ENCODE measurements at places on chromosomes 12 and 14. TPM values are rescaled to one million over a fixed set of nuclear protein-coding genes. Genes with fewer than 3 reads are reported as not detected.
A peak's percentile ranks its signal among the peaks of the same experiment; 100 is the strongest.

Gene NRIP2
- total RNA-seq: 0.39 TPM

Gene CLEC9A
- not detected for total RNA-seq

Gene SOAT2
- not detected for total RNA-seq

Gene SLC17A8
- total RNA-seq: not detected

Gene KLRG1
- 1.9 TPM for total RNA-seq

Gene TCHP
- 40.4 TPM for total RNA-seq

Gene APOF
- total RNA-seq: not detected

Gene HCAR2
- 0.34 TPM for total RNA-seq

Gene HPD
- not detected for total RNA-seq

Gene TMTC2
- 3.3 TPM for total RNA-seq

Gene CAPS2
- 10.4 TPM for total RNA-seq

Gene CAPRIN2
- 16.4 TPM for total RNA-seq

Gene PRB2
- total RNA-seq: not detected

GRCh38 chr12:60042835-60043234, 447.0 kb downstream of the SLC16A7 start:
- H3K27ac ChIP-seq: no peak overlapping the region
- no peak overlapping the region for H3K4me3 ChIP-seq
- no peaks in the 10 kb centered on the region for H3K27me3 ChIP-seq
- DNase-seq: no peak

- no peaks in the 10 kb centered on the region for H3K36me3 ChIP-seq
- no peak for DNase-seq
- H3K4me1 ChIP-seq: no peaks in the 10 kb centered on the region
- no peak overlapping the region for H3K27ac ChIP-seq
These were observed 170.6 kb upstream of the CCDC196 start for GRCh38 chr14:66315548-66315947.

GRCh38 chr12:89476232-89476631, 48.4 kb downstream of the GALNT4 start:
- H3K36me3 ChIP-seq: no peaks in the 10 kb centered on the region
- H3K4me3 ChIP-seq: no peak overlapping the region
- no peak overlapping the region for H3K27ac ChIP-seq
- H3K27me3 ChIP-seq: no peaks in the 10 kb centered on the region
- DNase-seq: no peak

DNA sequence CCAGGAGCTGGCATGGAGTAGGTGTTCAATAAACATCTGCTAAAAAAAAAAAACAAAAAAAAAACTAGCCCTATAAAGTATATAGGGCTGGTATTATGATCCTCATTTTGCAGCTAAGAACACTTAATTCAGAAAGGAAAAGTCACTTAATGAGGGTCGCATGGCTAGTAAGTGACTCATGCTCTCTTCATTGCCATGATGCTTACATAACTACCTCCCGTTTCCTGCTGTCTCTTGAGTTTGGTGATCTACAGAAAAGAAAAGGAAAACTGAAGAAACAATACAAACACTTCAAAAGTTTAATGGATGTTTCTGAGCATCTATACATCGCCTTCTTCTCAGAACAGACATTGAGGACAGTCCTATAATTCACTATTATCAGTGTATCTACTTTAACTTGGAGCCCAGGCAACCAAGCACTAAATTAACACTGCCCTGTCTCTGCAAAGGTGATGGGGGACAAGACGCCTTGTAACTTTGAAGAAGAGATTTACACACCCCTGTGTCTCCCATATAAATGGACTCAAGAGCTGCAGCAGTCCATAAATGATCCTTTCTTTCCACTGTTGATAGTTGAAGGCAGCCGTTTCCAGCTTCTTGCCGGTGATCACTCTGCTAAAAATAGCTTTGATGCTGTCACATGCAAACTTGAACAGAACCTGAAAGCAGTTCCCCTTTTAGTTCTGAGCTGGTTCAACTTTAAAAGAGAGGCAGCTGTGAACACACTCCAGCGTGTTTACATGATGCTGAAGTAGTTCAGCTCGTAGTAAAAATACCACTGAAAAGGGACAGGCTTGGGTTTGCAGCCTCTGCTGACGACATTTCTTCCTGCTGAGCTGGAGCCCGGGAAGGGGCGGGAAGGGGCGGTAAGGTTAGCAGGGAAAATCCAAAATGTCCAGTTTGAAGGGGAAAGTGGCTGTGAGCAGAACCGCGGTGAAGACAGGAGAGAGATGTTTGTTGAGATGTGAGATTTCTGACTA, 113.3 kb downstream of the FOXN3 start:
- peaks cover 36% of the 10 kb centered on the region for H3K4me1 ChIP-seq
- no peaks in the 10 kb centered on the region for H3K36me3 ChIP-seq
- H3K27ac ChIP-seq: peak overlapping the region; percentile 33
- H3K4me3 ChIP-seq: no peak overlapping the region

DNA sequence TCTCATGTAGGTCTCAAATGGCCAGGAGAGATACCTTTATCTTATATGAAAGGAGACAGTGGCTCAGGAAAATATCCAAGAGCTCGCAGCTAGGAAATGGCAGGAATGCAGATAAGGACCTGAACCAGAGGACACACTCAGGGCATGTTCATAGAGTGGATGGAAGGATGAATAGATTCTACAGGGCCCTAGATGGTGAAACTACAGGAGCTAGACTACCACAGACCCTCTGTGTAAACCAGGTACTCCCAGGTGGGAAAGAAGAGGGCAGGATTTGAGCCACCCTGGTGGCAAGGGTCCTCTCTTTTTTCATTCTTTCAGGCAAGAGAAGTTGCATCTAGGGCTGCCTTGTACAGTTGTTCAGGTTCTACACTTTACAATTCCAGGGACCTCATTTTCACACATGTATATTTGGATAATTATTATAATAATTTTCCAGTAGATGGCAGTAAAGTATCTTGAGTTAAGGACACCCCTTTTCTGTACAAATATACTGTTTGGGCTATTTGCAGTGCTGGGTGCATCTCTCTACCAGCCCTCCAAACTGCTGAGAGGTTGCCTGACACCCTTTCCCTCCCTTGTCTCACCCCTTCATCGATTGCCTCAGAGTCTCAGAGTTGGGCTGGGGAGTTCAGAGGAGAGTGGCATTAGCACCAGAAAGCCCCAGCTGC, 10.5 kb upstream of the ZDHHC22 start:
- H3K4me1 ChIP-seq: peaks cover 9% of the 10 kb centered on the region
- no peaks in the 10 kb centered on the region for H3K36me3 ChIP-seq
- H3K27ac ChIP-seq: no peak overlapping the region

GRCh38 chr12:29071099-29071498, 78.0 kb upstream of the FAR2 start:
- H3K27ac ChIP-seq: no peak overlapping the region
- DNase-seq: no peak
- H3K4me1 ChIP-seq: no peaks in the 10 kb centered on the region

DNA sequence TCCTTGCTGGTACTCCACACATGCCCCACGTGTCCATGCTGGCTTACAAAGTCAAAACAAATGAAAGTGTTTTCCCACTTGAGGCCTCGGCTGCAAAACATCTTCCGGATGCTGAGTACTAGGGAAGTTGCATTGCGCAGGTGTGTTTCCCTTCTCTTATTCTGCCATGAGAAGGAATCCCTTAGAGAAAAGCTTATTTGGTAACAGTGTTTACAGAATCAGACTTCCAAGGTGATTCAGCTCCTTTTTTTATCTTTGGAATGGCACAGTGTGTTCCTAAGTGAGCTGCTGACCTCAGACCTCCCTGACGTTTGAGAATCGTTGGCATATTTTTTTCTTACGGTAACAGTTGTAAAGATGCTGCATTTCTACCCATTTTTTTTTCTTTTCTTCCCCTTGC, 211.3 kb downstream of the ESR2 start:
- no peaks in the 10 kb centered on the region for H3K36me3 ChIP-seq
- H3K27me3 ChIP-seq: no peaks in the 10 kb centered on the region
- DNase-seq: no peak
- H3K4me3 ChIP-seq: no peak overlapping the region
- no peak overlapping the region for H3K27ac ChIP-seq

GRCh38 chr14:73610687-73611086, 1.6 kb upstream of the ACOT6 start:
- no peaks in the 10 kb centered on the region for H3K4me1 ChIP-seq
- no peaks in the 10 kb centered on the region for H3K36me3 ChIP-seq

DNA sequence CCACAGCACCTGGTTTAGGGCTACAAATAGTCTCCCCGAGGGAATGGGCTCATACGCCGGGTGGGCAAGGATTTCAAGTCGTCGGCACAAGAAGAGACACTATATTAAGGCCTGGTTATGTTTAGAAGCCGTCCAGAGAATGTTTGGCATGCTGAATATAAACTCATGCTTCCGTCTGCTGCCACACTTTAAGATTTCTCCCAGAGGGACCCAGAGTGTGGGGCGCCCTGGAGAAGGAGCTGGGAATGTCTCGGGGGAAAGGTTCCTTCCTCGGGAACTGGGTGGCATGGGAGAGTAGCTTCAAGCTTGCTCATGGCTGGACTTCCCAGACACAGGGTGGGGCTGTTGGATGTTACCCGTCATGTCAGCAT, 295.7 kb downstream of the CACNA1C start:
- no peak overlapping the region for H3K27ac ChIP-seq
- H3K27me3 ChIP-seq: no peaks in the 10 kb centered on the region
- no peak for DNase-seq
- no peaks in the 10 kb centered on the region for H3K4me1 ChIP-seq
- H3K36me3 ChIP-seq: no peaks in the 10 kb centered on the region
- no peak overlapping the region for H3K4me3 ChIP-seq

DNA sequence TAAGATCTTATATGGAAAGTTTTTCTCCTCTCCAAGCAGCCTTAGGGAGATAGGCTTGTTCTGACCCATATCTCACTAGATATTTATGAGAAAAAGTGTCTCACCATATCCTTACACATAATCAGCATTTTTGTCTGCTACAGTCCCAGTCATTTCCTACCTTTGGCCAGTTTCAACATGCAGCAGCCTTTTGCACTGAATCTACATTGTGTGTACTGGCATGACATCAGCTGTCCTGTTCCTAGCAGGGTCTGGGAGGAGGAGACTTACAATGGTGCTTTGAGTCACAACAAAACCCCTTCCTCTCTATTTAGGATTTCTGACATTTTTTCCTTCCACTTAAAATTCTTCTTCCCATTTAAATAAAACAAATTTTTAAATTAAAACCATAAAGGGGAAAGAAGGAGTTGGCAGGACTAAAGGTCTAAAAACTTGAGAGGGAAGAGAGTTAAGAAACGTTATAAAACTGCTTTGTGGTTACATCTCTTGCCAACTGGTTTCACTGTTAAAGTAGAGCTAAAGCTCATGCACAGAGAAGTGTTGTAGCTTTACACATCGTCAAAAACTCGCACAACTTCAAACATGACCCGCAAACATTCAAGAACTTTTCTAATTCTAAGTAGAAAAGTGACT, 53.3 kb upstream of the CERS5 start:
- H3K27ac ChIP-seq: peak overlapping the region; percentile 91
- DNase-seq: peak; percentile 40
- no peaks in the 10 kb centered on the region for H3K36me3 ChIP-seq
- no peaks in the 10 kb centered on the region for H3K27me3 ChIP-seq
- peaks cover 21% of the 10 kb centered on the region for H3K4me1 ChIP-seq

GRCh38 chr12:95739561-95740313, 50.8 kb downstream of the NTN4 start:
- H3K27ac ChIP-seq: no peak overlapping the region
- DNase-seq: no peak
- H3K4me3 ChIP-seq: no peak overlapping the region

DNA sequence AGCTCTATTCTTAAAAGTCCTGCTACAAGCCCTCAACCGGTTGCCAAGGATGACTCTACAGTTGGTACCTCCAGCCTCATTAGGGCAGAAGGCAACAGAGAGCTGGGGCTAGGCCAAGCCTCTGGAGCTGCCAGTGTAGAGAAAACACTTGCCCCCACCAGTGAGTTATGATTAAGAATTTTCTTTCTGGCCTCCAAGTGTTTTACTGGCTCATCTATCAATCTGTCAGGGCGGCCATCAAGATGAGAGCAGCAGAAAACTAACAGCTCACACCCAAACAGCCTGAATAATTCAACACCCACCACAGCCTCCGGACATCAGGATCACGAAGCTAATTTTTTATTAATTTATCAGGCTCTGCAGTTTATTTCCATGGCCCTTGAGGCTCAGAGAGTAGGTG, 40.7 kb upstream of the CMKLR1 start:
- H3K4me1 ChIP-seq: no peaks in the 10 kb centered on the region
- H3K36me3 ChIP-seq: no peaks in the 10 kb centered on the region
- H3K27ac ChIP-seq: no peak overlapping the region
- DNase-seq: no peak
- H3K27me3 ChIP-seq: no peaks in the 10 kb centered on the region
- no peak overlapping the region for H3K4me3 ChIP-seq

DNA sequence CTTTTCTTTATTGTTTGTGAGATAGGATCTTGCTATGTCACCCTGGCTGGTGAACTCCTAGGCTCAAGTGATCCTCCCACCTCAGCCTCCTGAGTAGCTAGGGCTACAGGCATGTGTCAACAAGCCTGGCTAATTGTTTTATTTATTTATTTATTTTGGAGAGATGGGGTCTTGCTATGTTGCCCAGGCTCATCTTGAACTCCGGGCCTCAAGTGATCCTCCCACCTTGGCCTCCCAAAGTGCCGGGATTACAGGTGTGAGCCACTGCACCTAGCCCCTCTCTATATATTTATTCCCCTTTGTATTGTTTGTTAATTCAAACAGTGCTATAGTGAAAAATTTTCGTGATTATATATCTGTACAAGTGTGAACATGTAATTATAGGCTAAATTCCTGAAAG, 123.3 kb downstream of the DAAM1 start:
- no peaks in the 10 kb centered on the region for H3K27me3 ChIP-seq
- no peak overlapping the region for H3K27ac ChIP-seq
- H3K4me3 ChIP-seq: no peak overlapping the region
- H3K4me1 ChIP-seq: no peaks in the 10 kb centered on the region

DNA sequence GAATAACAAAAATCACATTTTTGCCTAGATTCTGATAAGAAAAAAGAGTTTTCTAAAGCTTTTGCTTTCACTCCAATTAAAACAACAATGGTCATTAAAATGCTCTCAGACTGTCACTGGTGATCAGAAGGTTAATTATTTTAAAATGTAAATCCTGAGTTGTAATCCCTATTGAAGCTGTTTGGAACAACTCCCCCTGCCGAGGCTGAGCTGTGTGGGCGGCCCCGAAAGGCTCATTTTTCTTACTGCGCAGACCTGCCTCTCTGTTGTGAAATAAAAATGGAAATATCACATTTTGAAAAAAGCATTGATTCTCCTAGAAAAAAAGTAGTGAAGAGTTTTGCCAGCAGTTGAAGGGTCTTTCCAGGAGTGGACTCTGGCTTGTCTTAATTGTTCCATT, 174.8 kb upstream of the CDKN3 start:
- no peak overlapping the region for H3K27ac ChIP-seq
- no peak for DNase-seq
- H3K27me3 ChIP-seq: no peaks in the 10 kb centered on the region
- H3K36me3 ChIP-seq: no peaks in the 10 kb centered on the region

- no peak overlapping the region for H3K4me3 ChIP-seq
- H3K27me3 ChIP-seq: no peaks in the 10 kb centered on the region
- H3K27ac ChIP-seq: no peak overlapping the region
These were observed 1115.8 kb upstream of the ATXN7L3B start for GRCh38 chr12:73421832-73422231.

GRCh38 chr12:32893458-32893857, 3.1 kb downstream of the PKP2 start:
- DNase-seq: no peak
- no peaks in the 10 kb centered on the region for H3K4me1 ChIP-seq
- no peaks in the 10 kb centered on the region for H3K36me3 ChIP-seq
- no peak overlapping the region for H3K4me3 ChIP-seq
- no peak overlapping the region for H3K27ac ChIP-seq

GRCh38 chr12:131065801-131066200, 112.1 kb downstream of the ADGRD1 start:
- no peaks in the 10 kb centered on the region for H3K36me3 ChIP-seq
- H3K4me3 ChIP-seq: no peak overlapping the region
- H3K4me1 ChIP-seq: no peaks in the 10 kb centered on the region
- H3K27ac ChIP-seq: no peak overlapping the region

GRCh38 chr12:59724011-59724695, 128.3 kb downstream of the SLC16A7 start:
- DNase-seq: no peak
- H3K4me3 ChIP-seq: no peak overlapping the region
- no peaks in the 10 kb centered on the region for H3K4me1 ChIP-seq
- H3K36me3 ChIP-seq: no peaks in the 10 kb centered on the region
- no peaks in the 10 kb centered on the region for H3K27me3 ChIP-seq
